ENCODE measurements at places on chromosomes 11 and 22. TPM values are rescaled to one million over a fixed set of nuclear protein-coding genes. Genes with fewer than 3 reads are reported as not detected.

DNA sequence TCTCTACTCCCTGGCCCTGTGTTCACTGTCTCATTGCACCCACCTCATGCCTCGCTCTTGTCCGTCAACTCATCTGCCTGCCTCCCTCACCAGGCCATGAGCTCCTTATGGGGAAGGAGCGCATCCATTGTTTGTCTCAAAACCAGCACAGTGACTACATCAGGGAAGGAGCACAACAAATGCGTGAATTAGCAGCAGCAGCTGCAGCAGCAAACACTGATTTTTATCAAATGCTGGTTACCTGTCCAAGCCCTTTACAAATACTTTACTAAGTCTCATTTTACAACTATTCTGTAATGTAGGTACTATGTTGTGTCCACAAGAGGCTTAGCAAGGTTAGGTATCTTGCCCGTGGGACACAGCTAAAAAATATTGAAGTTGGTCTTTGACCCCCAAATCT is 85.9 kb upstream of the PLET1 start:
- DNase-seq: no peak

GRCh38 chr11:45285930-45286632 is at the start of gene SYT13:
TSS of gene SYT13 (minus strand) at chr11:45286341. CDS start at chr11:45286207, 134 bp downstream.
- DNase-seq: no peak

Gene APLP2
- 298 TPM for total RNA-seq

- DNase-seq: no peak
Observed at GRCh38 chr11:115539844-115540243, 35.6 kb upstream of the CADM1 start.

DNA sequence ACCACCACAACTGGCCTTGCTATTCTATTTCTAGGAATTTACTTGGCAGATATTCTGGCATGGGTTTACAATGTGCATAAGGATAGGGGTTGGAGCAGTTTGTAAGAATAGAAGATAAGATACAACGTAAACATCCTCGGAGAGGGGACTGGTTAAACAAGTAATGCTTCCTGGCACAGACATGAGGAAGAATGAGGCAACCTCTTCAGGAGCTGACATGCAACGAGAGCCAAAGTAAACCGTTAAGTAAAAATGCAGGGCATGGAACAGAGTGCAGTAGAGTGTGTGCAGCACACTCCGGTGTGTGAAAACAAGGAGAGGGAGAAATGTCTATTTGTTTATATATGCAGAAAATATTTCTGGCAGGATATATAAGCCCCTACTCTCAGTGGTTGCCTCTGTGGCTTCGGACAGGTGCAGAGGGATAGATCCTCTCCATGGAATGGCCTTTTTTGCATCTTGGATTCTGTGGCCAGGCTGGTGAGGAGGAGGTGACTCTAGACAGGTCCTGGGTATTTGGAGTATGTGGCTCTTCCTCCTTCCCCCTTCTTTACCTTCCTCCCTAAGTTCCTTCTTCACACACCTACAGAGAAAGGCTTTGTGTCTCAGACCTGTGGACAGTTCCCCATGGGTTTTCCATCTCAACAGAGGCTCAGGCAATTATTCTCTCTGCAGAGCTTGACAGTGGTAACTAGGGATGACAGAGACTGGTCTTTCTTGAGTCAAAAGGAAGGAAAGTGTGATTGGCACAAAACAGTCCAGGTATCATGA is 2.5 kb downstream of the RAB36 start:
- no peak for DNase-seq

Gene SAA1
- 5,251 TPM for total RNA-seq

GRCh38 chr11:4030197-4030596 is 64.4 kb upstream of the RRM1 start:
- DNase-seq: no peak

DNA sequence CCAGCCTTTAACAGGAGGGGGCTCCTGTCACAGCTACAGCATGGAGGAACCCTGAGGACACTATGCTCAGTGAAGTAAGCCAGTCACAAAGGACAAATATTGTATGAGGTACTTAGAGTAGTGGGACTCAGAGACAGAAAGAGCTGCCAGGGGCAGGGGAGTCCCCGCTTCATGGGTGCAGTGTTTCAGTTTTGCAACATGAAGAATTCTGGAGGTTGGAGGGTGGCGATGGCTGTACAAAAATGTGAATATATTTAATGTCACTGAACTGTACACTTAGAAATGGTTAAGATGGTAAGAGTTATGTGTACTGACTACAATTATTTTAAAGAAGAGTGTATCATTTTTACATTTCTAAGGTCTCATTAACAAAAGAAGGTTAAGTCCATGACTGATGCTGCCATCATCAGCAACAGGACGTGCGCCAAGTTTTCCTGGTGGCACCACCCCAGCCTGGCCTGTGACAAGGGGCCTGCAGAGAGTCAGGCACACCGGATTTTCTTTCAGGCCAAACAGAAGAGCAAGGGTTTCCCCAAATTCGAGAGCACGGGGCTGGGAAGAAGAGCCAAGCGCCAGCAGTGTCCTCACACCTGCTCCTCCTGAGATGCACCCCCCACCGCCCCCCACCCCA is 22.1 kb downstream of the YPEL1 start:
- no peak for DNase-seq

DNA sequence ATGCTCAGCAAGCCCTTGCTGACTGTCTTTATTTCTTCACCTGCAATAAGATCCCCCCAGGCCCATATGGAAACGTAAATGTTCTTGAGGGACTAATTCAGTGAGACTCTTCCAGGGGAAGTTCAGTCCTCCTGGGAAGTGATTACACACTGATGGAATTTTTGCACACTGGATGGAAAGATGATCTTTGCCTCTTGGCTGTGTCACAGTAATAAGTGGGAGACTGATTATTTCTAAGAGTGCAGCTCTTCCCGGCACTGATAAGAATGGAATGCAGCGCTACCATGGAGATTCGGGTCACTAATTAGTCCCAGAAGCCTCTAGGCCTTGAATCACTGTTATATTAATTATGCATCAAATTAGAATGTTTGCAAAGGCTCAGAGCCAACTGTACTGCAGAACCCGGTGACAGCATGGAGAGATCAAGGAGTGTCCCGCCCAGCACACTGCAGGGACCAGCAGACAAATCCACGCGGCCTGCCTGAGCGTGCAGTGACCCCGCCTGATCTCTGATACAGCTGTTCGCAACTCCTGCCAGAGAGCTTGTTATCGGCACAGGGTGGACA is 178.3 kb downstream of the SNX19 start:
- no peak for DNase-seq

Gene SHANK2
- 2.0 TPM for total RNA-seq

- DNase-seq: no peak
Observed at GRCh38 chr11:46617972-46618314, 590 bp downstream of the ATG13 start.

Gene ANO1
- total RNA-seq: 5.7 TPM

Gene CHRDL2
- 0.67 TPM for total RNA-seq

DNA sequence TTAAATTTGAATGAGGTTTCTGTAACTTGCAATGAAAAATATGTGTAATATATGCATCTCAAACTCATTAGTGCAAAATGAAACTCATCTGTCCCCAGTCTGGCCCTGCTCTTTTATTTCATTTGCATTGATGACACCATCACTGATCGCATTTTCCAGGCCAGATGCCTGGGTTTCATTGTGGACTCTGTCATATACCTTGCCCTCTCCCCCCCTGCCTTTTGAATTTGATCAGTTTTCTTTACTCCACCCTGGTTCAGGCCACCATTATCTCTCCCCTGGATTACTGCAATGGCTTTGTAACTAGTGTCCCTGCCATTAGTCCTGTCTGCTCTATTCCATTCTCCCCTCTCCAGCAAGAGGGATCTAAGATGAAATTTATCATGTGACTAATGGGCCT is 360.6 kb upstream of the C11orf87 start:
- DNase-seq: no peak

Gene SELENOO
- 23.8 TPM for total RNA-seq

- no peak for DNase-seq
Observed at GRCh38 chr22:29431986-29432385, 6.4 kb upstream of the RFPL1 start.

GRCh38 chr11:303363-303762 is 4.0 kb upstream of the IFITM5 start:
- DNase-seq: no peak

- no peak for DNase-seq
Observed at GRCh38 chr11:64600281-64600992, 9.4 kb downstream of the SLC22A12 start.

DNA sequence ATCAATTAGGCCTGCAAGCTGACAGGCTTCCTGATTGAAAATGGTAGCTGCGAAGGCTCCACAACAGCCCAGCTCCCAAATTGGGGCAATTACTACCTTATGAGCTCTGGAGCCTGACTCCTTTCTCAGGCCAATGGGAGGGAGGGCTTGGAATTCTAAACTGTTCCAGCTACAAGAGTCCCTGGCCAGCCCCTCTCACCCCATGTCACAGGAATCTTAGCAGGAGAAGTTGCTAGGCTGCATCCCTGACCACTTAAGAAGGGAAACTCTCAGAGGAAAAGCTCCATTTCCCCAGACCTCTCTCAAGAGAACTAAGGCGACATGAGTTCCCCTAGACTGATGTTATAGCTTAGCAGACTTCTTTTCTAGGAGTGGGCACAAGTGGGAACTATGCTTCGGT is 4.9 kb downstream of the LRP4 start:
- no peak for DNase-seq

DNA sequence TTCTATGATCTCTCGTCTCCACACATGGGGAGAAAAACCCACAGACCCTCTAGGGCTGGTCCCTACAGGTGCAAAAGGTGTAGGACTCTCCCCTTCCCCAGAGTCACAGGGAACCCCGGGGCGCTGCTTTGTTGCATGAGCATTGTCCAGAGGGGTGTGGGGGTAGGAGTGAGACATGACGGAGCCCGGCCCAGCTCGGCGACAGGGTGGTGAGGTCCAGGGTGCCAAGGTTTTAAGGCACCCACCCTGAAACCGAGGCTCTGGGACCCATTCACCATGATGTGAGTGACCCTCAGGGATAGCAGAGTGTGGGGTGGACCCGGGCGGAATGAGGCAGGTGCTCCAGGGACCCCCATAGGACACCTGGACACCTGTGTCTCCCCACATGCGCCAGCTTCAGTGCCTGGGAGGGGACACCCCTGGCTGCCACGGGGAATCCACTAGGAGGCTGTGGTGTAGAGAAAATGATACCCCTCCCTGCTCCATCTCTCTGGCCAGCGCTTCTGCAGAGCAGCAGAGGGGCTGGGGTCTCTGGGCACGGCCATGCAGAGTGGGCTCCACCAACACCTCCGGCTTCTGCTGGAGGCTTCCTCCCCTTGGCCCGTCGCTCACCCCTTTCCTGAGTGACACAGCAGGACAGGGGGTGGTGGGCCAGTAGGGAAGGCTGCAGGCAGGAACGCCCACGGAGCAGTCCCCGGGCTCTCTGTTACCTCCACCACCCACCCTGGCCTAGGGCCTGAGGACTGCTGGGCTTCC is 15.2 kb downstream of the KRTAP5-5 start:
- no peak for DNase-seq

- no peak for DNase-seq
Observed at GRCh38 chr11:14106303-14107049, 144.0 kb downstream of the SPON1 start.

DNA sequence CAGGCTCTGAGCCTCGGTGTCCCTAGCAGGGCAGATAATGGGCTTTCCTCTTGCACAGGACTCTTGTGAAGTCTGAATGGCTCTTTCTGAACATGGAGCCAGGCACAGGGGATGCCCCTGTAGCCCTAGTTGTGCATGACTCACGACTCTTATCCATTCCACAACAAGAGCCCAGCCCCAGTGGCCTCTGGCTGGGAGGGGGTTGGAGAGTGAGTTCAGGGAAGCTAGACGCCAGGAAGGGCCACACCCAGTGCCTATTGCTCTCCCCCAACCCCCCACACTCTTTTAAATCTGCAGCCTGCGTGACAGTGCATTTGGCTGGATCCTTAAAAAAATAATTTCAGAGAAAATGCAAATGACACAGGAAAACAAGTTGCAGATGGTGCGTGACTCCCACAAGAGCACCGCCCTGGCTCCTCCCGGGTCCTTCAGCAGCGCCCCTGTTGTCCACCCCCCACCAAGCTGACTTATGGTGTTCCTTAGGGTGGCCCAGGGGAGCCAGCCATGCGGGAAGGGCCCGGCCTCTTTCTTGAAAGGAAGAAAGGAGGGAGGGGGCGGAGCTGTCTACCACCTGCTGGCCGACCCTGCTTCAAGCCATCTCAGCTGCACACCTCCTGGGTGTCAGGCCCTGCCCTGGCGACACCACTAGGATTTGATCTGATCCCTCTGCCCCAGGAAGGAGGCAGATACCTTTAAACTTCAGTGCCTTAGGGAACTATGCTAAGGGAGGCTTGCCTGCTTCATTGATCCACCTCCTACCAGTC is 74.7 kb downstream of the MN1 start:
- no peak for DNase-seq

DNA sequence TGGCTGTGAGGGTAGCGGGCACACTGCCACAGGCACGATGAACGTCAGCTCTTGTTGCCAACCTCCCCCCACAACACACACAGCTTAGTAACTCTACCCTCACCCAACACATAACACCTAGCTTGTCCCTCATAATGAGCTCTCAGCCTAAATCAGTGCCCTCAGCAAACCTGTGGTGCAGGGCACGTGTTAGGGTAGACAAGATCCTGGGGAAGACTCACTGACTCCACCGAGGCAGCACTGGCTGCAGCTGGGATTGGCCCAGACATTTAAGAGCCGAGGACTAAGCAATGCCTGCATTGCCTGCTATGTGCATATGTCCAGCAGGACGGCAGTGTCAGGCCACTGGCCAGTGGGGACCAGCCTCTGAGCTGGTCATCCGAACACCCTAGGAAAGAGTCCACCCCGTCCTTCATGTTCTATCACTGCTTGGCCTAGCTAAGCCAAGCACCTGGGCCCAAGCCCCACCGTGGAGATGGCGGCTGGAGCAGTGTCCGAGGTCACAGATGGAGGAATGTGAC is 32.9 kb upstream of the TRIM29 start:
- DNase-seq: no peak

- no peak for DNase-seq
Observed at GRCh38 chr11:35944503-35945136, 758 bp downstream of the LDLRAD3 start.

Gene GPHA2
- not detected for total RNA-seq

- DNase-seq: no peak
Observed at GRCh38 chr11:31424652-31425051, 55.0 kb downstream of the DNAJC24 start.

Gene MPPED2
- total RNA-seq: 4.9 TPM

- no peak for DNase-seq
Observed at GRCh38 chr22:28506150-28506535, 173.5 kb downstream of the TTC28 start.

- DNase-seq: no peak
Observed at GRCh38 chr11:77127920-77128691, at the start of gene MYO7A. TSS of gene MYO7A (plus strand) at chr11:77128246. CDS start at chr11:77130635, 2,389 bp downstream.

GRCh38 chr11:133606124-133606523 is 73.8 kb upstream of the OPCML start:
- no peak for DNase-seq
